NCI-H1436 treated with DMSO at 0.1 percent for 48 hours (cell line): ENCODE measurements at places on chromosomes 16 and 17.

DNA sequence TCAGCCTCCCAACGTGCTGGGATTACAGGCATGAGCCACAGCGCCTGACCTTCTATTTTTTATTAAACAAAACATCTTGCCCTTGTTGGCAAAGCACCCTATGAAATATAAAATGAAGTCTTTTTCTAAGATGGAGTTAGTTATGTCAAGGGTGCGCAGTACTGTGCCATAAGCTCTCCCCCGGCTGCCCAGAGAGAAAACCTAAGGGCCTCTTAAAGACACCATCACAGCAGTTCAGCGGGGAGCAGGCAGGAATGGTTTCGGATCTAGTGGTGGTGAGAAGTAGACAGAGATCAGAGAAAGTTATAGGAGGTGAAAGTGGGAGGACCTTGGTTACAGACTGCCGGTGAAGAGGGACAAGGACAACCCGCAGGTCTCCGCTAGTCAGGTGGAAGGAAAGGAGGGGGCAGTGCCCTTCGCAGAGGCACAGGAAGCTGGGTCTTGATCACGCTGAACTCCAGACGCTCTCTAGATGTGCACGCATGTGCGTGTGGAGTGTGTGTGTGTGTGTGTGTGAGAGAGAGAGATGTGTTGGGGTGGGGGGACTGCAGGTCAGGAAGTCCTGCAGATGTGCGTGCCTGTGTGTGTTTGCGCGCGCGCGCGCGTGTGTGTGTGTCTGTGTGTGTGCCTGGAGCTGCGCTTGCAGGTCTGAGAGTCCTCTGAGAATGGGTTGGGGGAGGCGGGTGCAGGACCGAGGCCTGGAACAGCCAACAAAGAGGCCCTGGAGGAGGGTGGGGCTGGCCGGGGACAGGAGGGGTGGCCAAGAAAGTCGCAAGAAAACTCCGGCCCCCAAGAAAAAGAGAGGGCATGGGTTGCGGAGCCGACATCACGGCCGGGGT, 748 bp upstream of the CMTM3 start:
- DNase-seq, result peak; percentile 18

- DNase-seq, result peak; percentile 70
These were observed 84.7 kb downstream of the PLCG2 start for GRCh38 chr16:81863630-81864352.

DNA sequence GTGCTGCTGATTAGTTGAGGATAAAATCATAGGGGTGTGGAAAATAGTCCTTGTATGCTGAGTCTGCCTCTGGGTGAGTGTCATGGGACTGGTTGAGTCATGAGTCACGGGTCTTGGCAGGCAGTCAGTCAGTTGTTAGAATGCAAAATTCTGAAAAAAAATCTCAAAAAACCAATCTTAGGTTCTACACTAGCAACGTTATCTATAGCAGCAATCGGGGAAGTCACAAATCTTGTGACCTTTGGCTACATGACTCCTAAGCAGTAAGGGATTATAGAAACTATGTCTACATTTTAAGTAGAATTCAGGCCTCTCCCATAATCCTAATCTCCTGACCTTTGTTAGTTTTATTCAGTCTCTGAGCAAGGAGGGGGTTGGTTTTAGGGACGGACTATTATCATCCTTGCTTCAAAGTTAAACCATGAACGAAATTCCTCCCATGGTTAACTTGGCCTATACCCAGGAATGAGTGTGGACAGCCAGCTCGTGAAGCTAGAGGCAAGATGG, 18.0 kb upstream of the PMFBP1 start:
- no peak for DNase-seq

GRCh38 chr17:36721560-36722120, 120.3 kb downstream of the MRM1 start:
- DNase-seq, result peak; percentile 100

- no peak for DNase-seq
These were observed 302.7 kb upstream of the PMFBP1 start for GRCh38 chr16:72474501-72475123.

DNA sequence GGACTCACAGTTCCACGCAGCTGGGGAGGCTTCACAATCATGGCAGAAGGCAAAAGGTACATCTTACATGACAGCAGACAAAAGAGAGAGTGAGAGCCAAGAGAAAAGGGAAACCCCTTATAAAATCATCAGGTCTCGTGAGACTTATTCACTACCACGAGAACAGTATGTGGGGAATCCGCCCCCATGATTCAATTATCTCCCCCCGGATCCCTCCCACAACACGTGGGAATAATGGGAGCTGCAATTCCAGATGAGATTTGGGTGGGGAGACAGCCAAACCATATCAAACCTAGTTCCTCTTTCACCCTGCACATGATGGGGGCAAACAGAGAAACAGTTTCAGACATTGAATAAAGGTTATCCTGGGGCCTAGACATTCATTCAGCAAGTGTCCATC, 32.2 kb upstream of the IRX6 start:
- DNase-seq, result no peak

DNA sequence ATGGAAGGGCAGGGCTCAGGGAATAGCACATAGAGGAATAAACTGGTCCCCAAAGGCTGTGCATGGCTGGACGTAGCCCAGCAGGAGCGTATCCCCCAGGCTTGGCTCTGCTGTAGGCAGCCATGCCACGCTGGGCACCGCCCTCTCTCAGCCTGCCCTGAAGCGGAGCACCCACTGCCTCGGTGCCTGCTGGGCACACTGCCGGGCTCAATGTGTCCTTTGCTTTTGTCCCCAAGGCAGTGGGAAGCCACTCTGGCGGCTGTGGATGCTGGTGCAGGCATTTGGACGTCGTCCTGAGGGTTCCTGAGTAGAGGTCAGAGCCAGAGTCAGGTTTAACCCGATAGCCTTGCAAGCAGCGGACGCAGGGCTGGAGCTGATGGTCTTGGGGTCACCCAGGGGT, 141.0 kb downstream of the ENGASE start:
- DNase-seq, result no peak

- DNase-seq, result no peak
These were observed 20.5 kb upstream of the SDR42E2 start for GRCh38 chr16:22141767-22142166.

DNA sequence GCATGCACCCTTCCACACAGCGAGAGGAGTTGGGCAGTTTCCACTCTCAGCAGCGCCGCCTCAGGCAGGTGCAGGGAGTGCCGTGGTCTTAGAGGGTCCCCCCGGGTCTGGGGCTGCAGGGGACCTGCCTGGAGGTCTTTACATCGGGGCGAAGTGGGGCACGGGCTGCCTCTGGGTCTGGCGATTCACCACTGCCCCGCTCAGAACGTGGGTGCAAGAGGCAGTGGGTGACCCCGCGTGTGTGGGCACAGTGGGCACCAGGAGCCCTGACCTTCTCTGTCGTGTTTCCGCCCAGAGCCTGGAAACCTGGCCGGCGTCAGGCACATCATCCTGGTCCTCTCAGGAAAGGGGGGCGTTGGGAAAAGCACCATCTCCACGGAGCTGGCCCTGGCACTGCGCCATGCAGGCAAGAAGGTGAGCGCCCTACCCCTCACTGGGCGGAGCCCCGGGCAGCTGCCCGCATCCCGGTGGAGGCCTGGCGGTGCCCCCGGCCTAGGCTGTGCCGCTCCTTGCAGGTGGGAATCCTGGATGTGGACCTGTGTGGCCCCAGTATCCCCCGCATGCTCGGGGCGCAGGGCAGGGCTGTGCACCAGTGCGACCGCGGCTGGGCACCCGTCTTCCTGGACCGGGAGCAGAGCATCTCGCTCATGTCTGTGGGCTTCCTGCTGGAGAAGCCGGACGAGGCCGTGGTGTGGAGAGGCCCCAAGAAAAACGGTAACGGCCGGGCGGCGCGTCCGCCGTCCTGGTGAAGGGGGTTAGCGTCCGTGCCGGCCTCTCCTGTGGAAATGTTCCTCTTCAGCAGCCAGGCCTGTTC, 3.7 kb downstream of the NUBP2 start:
- DNase-seq, result no peak

GRCh38 chr16:87499189-87499486, 6.3 kb upstream of the ZCCHC14 start:
- DNase-seq, result no peak

DNA sequence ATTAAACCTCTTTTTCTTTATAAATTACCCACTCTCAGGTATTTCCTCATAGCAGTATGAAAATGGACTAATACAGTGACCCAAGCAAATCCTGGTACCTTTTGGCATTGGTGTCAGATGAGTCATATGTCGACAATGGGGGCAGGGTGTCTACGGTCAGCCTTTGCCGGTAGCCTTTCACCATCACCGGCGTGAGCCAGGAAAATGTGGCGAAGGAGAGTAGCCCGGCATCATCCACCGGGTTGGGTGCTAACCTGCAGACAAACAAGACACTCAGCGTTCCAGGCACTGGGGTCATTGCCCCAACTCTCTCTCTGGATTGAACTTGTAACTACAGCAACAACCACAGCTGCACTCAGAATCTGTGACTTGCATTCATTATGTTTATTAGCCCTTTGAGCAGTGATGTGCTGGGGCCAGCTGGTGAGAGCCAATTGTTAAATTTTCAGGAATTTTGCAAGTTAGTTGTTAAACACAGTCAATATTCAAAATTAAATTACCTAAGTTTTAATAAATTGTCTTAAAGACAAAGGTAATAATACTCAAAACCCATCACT, 11.9 kb downstream of the ABCC12 start:
- DNase-seq, result no peak

- DNase-seq, result no peak
These were observed 30.8 kb downstream of the FOXL1 start for GRCh38 chr16:86609115-86609514.

DNA sequence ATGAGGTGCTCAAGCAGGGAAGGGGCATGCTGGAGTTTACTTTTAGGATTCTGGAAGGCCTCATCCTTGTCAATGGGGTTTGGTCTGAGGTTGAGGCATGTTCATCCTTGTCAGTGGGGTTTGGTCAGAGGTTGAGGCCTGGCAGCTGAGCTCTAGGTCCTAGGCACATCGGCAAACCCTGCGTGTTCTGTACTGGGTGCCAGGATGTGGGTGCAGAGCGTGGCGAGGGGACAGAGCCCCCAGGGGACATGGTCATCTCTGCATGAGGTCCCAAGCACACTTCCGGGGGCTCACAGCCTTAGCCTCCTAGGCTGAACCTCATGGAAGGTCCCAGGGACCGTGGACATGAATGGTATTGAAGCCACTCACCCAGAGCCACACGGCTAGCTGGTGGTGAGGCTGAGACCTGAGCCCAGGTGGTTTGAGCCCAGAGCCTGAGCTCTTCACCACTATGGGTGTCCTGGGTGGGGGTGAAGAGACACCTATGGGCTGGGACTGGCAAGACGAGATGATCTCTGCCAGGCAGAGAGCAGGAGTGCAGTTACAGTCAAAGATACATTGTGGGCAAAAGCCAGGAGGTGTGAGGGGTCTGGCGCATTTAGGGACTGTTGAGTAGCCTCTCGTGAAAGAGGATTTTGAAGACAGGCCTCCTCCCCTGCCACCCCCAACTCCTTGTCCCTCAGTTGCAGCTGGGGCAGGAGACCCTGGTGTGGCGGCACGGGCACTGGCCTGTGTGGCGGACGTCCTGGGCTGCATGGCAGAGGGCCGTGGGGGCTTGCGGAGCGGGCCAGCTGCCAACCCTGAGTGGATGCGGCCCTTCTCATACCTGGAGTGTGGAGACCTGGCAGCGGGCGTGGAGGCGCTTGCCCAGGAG, 19.3 kb downstream of the FCSK start:
- DNase-seq, result no peak

DNA sequence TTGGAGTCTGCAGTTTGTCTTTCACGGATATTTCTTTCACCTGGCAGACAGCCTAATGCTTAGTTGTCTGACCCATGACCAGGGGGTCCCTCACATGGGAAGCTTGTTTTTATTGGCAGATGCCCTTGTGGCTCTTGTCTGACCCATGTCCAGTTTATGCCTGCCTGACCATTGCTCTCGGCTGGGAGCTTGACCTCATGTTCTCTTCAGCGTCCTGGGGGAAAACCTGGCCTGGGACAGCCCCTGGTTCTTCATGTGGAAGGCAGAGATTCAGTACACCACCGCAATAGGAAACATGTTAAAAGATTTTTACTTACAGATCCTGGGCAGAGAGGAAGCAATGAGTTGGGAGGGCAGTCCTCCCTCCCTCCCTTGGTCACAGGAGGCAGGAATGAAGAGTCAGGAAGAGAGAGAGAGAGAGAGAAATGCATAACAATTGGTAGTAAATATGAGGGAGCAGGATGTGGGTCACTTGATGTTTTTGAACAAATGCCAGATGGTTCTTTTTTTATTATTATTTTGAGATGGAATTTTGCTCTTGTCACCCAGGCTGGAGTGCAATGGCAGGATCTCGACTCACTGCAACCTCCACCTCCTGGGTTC, 302.7 kb upstream of the MYOCD start:
- no peak for DNase-seq

GRCh38 chr16:71569621-71570020, 7.3 kb downstream of the TAT start:
- no peak for DNase-seq

DNA sequence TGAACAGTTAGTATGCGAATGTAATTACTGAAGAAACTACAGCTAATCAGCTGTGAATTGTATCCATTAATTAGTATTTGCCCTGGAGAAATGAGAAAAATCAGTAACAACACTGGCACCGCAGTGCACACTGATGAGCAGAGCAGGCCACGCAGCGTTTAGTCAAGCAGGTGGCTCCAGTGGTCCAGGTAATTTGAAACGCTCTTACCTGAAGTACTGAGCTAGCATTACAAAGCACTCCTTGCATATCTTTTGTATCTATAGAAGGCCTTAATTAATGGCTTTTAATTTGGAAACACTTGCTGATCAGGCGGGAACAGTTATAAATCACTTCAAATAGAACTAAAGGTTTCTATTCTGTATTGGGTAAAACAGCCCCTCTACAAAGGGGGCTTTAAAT, 76.4 kb downstream of the TOX3 start:
- peak; percentile 89 for DNase-seq

GRCh38 chr17:48004983-48005382, 32.6 kb downstream of the COPZ2 start:
- no peak for DNase-seq

DNA sequence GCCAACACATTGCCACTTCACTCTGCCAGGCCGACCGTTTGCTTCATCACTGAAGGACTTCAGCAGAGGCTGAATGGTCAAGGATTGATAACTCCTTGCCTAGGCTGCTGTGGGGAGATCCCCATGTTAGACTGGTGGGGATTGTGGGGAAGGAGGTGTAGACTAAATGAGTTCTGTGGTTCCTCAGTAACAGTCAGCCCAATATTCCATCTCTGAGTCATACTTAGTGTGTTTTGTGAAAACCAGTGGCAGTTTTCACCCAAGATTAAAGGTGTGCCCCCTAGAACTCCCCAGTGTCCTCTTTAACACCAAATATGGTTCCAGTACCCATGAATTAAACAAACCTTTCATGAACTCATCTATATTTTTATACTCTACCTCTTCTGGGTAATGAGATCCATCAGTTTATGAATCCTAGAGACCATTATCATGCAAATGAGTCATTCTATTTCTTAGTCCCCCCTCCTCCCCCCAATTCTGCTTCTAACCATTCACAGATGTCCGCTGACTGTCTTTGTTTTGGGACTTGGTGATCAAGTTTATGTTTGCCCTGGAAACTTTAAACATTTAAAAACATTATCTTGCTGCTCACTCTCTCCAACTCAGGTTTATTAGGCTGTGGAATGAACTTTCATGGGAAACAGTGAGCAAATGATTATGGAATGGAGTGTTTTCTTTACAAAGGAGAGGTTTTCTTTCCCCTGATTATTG, 66.8 kb upstream of the GAS7 start:
- DNase-seq, result no peak
